ENCODE measurements at places on chromosomes 6 and 20.

DNA sequence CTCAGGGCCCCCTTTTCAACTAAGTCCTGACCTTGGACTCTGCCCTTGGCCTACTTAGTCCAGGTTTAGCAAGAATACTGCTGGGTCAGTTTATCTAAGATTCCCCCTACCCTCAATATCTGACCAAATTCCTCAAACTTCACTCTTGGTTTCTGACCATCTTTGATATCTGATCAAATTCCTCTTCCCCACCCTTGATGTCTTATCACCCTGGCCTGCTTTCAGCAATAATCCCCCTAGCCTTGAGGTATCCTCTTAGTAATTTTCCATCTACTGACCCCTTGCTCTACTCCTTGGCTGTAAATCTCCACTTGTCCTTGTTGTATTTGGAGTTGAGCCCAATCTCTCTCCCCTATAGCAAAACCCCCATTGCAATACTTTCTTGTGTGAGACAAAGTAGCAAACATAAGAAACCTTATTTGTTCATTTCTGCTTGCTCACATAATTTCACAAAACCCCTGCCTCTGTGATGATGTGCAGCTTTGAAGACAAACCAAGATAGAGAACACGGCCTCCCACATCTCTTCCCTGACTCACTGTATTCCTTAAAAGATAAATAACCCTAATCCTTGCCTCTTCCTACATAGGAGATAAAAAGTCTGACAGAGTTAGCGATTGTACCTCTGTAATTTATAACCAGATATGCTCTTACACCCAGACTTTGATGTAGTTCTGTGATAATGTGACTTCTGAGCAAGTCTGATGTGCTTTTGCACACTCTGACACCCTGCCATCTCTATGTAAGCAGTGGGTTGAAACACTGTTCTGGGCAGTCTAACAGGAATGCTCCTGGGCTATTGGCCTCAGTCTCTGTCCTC is 13.8 kb upstream of the IYD start:
- no peak for DNase-seq

DNA sequence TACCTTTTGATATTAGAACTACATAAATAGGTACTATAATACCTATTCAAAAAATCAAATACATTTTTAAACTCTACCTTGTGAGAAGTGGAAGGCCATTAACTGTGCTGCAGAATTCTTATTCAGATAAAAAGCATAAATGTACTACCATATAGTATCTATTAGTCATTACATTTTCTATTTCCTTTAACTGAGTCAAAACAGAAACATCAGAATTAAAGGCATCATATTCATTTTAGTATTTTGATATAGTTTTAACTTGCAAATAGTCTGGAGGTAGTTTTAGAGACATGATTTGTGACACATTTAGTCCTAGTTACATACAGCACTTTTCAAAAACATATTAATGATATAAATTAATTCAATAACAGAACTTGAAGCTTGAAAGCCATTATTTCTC is 39.9 kb upstream of the TAB2 start:
- DNase-seq, result no peak

DNA sequence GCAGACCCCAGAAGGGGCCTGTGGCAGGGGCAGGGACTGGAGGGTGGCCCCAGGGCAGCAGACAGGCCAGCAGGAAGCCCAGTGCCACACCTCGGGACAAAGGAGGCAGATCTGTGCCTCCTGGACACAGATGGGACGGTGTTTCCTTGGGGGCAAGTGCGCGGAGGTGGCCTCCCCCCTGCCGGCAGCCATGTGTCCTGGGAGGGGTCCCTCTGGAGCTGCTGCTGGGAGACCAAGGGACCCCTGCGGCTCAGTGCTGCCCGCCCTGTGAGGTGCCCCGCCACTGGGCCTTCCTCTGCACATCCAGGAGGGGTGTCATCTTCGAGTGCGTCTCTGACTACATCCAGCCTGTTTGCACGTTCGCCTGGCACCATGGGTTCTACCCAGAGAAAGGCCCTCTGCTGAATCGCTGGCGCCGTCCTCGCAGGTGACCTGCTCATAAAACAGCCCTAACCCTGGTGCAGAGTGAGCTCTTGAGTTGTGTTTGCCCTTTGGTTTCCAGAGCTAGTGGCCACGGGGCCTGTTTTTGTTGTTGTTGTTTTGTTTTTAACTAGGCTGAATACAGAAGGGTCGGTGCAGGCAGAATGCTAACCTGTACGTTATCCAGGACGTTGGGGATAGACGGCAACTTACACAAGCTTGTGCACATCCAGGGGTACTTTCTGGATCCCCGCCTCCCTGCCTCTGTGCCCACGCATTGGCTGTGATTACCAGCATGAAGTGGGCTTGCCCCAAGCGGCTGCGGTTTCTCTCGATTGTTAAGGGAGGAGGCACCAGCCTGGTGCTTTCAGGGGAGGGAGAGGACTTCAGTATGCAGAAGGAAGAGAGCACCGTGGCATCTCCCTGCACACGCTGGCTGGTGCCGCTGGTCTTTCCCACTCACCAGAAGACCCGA is 1.3 kb upstream of the KCNQ2 start:
- DNase-seq, result no peak

GRCh38 chr20:63567386-63568169 is 6.5 kb downstream of the HELZ2 start:
- no peak for DNase-seq

DNA sequence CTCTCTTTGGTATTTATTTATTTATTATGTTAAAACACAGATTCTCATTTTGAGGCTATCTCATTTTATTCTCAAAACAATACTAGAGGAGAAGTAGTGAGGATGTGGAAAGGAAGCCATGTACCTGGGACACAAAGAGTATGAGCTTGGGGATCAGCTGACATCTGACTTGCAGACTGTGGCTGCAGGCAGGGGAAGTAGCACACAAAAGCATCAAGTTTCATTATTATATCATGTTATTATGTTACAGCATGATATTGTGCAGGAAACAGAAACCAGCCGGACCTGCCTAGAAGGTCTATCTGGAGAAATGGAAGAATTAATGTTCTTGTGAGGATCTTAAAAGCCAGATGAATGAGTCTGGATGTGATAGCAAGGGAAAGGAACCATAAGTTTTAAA is 248.2 kb downstream of the KHDC1L start:
- DNase-seq, result no peak

DNA sequence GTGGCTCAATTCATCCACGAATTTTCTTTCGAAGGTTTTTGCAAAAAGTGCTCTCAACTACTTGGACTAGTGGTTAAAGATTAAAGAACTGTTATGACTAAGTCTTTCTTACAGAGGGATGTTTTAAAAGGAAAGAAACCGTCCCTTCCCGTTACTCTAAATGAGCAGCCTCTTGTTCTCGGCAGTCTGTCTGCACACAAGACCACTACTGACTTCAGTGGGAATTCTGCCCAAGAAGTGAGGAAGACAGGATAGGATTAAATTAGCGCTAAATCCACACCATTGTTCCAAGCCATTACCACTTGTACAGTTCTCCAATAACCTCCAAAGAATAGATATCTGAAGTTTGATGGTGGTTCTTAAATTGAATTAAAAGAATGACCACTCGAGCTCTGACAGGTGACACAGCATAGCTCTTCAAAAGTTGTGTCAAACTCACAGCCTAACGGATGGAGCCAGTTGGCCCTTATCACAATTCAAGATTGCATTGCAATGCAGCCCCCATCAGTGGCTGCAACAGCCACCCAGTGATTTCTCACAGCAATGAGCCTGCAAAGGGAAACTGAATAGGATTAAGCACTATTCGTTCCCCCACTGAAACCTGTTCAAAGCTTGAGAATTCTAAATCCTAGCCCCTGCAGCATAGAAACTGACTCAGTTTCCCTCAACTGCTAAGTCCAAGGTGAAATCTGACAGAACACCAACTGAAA is 1.8 kb downstream of the EPB41L2 start:
- no peak for DNase-seq

DNA sequence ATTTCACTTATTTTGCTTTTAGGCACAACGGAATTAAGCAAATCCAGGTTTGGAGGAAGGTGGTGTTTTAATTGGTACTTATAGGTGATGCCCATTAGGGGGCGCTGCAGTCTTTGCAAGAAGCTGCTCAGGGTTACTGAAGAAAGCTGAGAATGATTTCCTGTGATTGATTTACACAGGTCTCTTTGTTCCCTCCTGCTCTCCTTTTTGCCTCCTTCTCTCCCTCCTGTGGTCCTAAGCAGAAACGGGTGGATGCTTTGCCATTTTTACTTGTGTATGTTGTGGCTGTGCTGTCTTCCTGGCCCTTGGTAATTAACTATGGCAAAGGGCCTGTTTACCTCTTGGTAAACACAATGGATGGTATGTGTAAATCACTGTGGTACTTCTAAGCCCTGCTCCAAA is 97.8 kb downstream of the ANKS1A start:
- peak; percentile 14 for DNase-seq

GRCh38 chr20:57728762-57729161 is 18.9 kb upstream of the PMEPA1 start:
- DNase-seq, result no peak

GRCh38 chr20:34344238-34344637 is 18.8 kb upstream of the ITCH start:
- DNase-seq, result no peak

- DNase-seq, result no peak
Measured at GRCh38 chr20:3621111-3621510, 42.1 kb downstream of the GFRA4 start.

- no peak for DNase-seq
Measured at GRCh38 chr6:29680904-29681303, at the start of gene ZFP57. TSS of gene ZFP57 (minus strand) at chr6:29681152. CDS start at chr6:29677003, 4,149 bp downstream.

GRCh38 chr6:3690506-3690905 is 61.0 kb downstream of the PXDC1 start:
- no peak for DNase-seq

DNA sequence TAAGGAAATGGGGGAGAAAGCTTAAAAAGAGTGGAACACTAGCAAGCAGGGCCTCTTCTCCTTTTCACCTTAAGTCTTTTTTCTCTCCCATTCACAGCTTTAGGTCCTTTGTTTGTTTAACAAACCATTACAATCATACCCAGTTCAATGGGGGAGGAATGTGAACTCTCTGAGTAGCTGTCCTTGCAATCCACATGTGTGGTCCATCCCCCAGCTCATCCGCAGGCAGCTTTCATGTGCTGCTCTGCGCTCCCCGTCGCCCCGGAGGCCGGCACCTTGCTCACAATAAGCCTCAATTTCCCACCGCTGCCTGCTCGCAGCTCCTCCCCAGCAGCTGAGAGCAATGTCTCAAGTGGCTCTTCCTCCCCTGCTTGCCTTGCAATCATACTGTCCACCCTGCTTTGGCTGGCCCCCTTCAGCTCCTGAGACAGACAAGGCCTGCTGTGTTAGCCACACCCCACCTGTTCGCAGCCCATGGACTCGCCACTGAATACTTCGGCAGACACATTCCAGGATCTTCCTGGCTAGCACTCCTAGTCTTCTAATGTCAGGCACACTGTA is 49.1 kb downstream of the PLAGL1 start:
- DNase-seq, result no peak

- DNase-seq, result no peak
Measured at GRCh38 chr6:42101186-42101657, 41.2 kb downstream of the C6orf132 start.
